ENCODE measurements at places on chromosomes 3 and 15. TPM values are rescaled to one million over a fixed set of nuclear protein-coding genes. Genes with fewer than 3 reads are reported as not detected.
A peak's percentile ranks its signal among the peaks of the same experiment; 100 is the strongest.

GRCh38 chr15:88535100-88535499 lies 11.4 kb downstream of the DET1 start:
- H3K4me3 ChIP-seq = no peak overlapping the region
- DNase-seq = no peak
- peaks cover 46% of the 10 kb centered on the region for H3K36me3 ChIP-seq

DNA sequence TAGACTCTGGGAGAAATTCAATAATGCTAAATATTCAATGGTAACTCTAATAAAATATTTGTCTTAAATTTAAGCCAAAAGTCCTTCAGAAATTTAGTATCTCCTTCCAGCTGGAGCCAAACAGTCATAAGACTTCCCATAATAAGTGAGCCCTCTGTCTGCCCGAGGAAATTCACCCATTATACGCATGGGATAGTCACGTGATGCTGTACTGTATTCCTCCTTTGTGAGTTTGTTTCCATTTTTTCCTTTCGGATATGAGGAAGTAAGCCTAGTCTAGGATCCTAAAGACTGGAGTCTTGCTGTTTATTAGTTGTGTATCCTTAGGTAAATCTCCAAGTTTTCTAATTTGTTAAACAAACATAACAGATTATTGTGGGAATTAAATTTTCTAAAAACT lies 110.4 kb upstream of the PLAAT1 start:
- H3K4me3 ChIP-seq = no peak overlapping the region
- H3K36me3 ChIP-seq = no peaks in the 10 kb centered on the region
- no peak for DNase-seq
- peaks cover 18% of the 10 kb centered on the region for H3K4me1 ChIP-seq
- H3K27ac ChIP-seq = no peak overlapping the region

- H3K36me3 ChIP-seq = no peaks in the 10 kb centered on the region
- no peaks in the 10 kb centered on the region for H3K27me3 ChIP-seq
- no peak for DNase-seq
Observed at GRCh38 chr3:73559749-73560148, 65.0 kb downstream of the PDZRN3 start.

DNA sequence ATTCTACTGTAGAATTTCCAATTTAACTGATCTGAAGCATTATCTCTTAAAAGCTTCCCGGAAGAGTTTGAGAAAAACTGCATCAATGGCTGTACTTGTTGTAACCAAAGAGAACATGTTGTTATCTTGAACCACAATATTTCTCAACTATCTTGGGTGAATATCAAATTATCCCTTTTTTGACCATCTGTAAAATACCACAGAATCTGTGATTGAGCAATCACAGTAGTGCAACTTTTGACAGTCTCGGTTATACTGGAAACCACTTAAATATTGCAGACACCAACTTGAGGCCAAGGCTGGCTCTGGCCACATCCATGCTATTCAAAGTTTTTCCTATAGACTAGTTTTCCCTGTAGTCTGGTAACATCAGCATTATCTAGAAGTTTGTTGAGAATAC lies 842.8 kb upstream of the EPHA6 start:
- H3K4me3 ChIP-seq = no peak overlapping the region
- no peak for DNase-seq
- H3K4me1 ChIP-seq = no peaks in the 10 kb centered on the region

DNA sequence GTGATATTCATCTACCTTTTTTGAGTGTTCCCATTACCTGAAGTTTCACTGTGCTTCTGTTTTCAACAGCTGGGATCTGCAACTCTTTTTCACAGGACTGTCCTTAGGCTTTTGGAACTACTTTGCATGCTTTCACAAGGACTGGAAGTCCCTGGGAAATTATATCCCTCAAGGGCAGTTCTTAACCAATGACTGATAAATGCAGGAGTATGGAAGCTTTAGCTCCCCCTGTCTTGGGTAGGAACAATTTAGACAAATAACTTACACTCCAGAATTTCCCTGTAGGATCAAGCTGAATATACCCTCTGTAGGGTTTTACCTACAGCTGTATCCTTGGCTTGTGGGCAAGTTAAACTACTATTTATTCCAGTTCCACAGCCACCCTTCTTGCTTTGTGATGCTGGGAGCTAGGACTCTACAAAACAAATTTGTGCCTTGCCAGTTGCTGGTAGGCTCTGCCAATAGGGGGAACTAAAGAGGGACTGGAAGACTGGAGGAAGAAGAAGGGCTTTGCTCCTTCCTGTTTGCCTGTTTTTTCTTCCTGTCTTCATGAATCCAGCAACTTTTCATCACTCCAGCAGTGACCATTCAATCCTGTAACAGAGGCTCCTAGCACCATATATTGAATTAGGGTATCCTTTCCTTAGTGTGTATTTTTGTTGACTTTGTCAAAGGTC lies 6.8 kb upstream of the ZNF280D start:
- no peak for DNase-seq
- no peak overlapping the region for H3K4me3 ChIP-seq
- H3K36me3 ChIP-seq = peaks cover 1% of the 10 kb centered on the region
- no peaks in the 10 kb centered on the region for H3K27me3 ChIP-seq
- H3K4me1 ChIP-seq = no peaks in the 10 kb centered on the region

GRCh38 chr15:76298986-76299385 lies 12.3 kb downstream of the ETFA start:
- H3K27me3 ChIP-seq = no peaks in the 10 kb centered on the region
- peak overlapping the region; percentile 44 for H3K27ac ChIP-seq
- no peak overlapping the region for H3K4me3 ChIP-seq

- H3K4me1 ChIP-seq = peaks cover 15% of the 10 kb centered on the region
- H3K27ac ChIP-seq = no peak overlapping the region
- H3K27me3 ChIP-seq = no peaks in the 10 kb centered on the region
- H3K4me3 ChIP-seq = no peak overlapping the region
- DNase-seq = no peak
Observed at GRCh38 chr3:14340960-14341708, 61.3 kb upstream of the SLC6A6 start.

DNA sequence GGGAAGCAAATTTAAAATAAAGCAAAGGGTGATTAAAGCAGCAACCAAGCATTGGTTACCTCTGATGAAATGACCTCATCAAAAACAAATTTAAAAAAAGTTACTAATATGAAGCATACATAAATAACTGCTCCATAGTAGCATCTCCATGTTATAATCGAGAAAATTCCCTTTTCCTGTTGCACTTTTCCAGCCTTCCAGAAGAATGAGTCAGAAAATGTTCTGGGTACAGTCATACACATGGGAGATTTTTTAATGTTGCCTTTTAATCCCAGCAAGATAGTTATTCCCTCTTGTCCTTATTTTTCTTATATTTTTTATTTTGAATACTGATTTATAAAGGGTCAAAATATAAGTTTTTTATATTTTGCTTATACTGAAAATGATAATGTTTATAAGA lies 2.6 kb upstream of the TMCO5A start:
- no peak overlapping the region for H3K27ac ChIP-seq
- H3K36me3 ChIP-seq = no peaks in the 10 kb centered on the region
- no peak for DNase-seq
- H3K27me3 ChIP-seq = peaks cover 4% of the 10 kb centered on the region
- peaks cover 20% of the 10 kb centered on the region for H3K4me1 ChIP-seq

GRCh38 chr3:73530022-73530396 lies 94.7 kb downstream of the PDZRN3 start:
- no peak for DNase-seq
- no peak overlapping the region for H3K4me3 ChIP-seq
- H3K27me3 ChIP-seq = no peaks in the 10 kb centered on the region
- H3K36me3 ChIP-seq = peaks cover 3% of the 10 kb centered on the region
- no peak overlapping the region for H3K27ac ChIP-seq
- H3K4me1 ChIP-seq = peaks cover 17% of the 10 kb centered on the region

GRCh38 chr3:111081008-111081545 lies 9.5 kb downstream of the NECTIN3 start:
- no peaks in the 10 kb centered on the region for H3K27me3 ChIP-seq
- no peaks in the 10 kb centered on the region for H3K36me3 ChIP-seq
- H3K4me1 ChIP-seq = peaks cover 19% of the 10 kb centered on the region
- no peak overlapping the region for H3K4me3 ChIP-seq

GRCh38 chr15:47473832-47474231 lies 243.5 kb upstream of the SEMA6D start:
- no peaks in the 10 kb centered on the region for H3K27me3 ChIP-seq
- peak overlapping the region; percentile 92 for H3K27ac ChIP-seq
- DNase-seq = no peak
- H3K4me3 ChIP-seq = no peak overlapping the region

GRCh38 chr15:98648654-98649471 lies 524 bp downstream of the IGF1R start:
- H3K4me1 ChIP-seq = peaks cover 31% of the 10 kb centered on the region
- peak overlapping the region; percentile 95 for H3K4me3 ChIP-seq
- DNase-seq = peak; percentile 60
- peak overlapping the region; percentile 95 for H3K27ac ChIP-seq

GRCh38 chr3:29050155-29050554 lies 230.7 kb upstream of the RBMS3 start:
- H3K4me3 ChIP-seq = no peak overlapping the region
- H3K27ac ChIP-seq = no peak overlapping the region
- H3K27me3 ChIP-seq = no peaks in the 10 kb centered on the region
- H3K4me1 ChIP-seq = no peaks in the 10 kb centered on the region
- DNase-seq = no peak
- no peaks in the 10 kb centered on the region for H3K36me3 ChIP-seq

GRCh38 chr3:102078854-102079808 lies 229.8 kb downstream of the NFKBIZ start:
- no peaks in the 10 kb centered on the region for H3K36me3 ChIP-seq
- H3K27me3 ChIP-seq = no peaks in the 10 kb centered on the region
- peak overlapping the region; percentile 80 for H3K27ac ChIP-seq
- no peak for DNase-seq
- peaks cover 49% of the 10 kb centered on the region for H3K4me1 ChIP-seq

- H3K4me3 ChIP-seq = no peak overlapping the region
- no peak for DNase-seq
- H3K27me3 ChIP-seq = no peaks in the 10 kb centered on the region
Observed at GRCh38 chr3:177236704-177237103, 39.4 kb upstream of the TBL1XR1 start.

- no peaks in the 10 kb centered on the region for H3K27me3 ChIP-seq
- H3K27ac ChIP-seq = no peak overlapping the region
- DNase-seq = no peak
- H3K36me3 ChIP-seq = no peaks in the 10 kb centered on the region
Observed at GRCh38 chr3:52119826-52120225, 34.4 kb downstream of the POC1A start.

DNA sequence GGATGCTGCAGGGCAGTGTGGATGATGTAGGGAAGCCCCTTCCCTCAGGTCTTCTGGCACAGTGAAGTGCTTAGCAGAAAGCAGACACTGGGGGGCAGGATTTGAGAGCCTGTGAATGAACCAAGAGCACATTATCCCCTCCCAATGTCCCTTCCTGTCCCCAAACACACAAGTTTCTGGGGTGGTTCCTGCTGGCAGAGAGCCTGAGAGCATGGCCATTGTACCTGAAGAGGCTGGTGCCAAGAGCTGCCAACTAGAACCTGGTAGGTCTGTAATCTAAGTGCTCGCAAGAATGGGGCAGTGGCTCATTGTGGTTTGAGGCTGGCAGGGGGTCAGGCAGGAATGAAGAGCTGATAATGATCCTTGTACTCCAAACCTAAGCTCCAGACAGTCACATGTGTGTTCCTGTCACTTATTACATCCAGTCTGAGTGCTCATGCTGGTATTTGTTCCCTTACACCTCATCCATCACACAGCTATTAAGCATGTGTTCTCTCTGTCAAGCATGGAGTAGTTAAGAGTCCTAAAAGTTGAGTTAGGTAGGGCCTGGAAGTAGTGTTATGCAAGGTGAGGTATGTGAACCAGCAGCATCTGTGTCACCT lies 6.7 kb upstream of the CCR1 start:
- H3K27me3 ChIP-seq = peaks cover 13% of the 10 kb centered on the region
- H3K27ac ChIP-seq = no peak overlapping the region
- H3K36me3 ChIP-seq = no peaks in the 10 kb centered on the region
- H3K4me1 ChIP-seq = no peaks in the 10 kb centered on the region
- no peak for DNase-seq

- no peaks in the 10 kb centered on the region for H3K4me1 ChIP-seq
- H3K27ac ChIP-seq = no peak overlapping the region
- no peak overlapping the region for H3K4me3 ChIP-seq
- H3K27me3 ChIP-seq = peaks cover 6% of the 10 kb centered on the region
Observed at GRCh38 chr3:4672725-4673275, 179.7 kb downstream of the ITPR1 start.

DNA sequence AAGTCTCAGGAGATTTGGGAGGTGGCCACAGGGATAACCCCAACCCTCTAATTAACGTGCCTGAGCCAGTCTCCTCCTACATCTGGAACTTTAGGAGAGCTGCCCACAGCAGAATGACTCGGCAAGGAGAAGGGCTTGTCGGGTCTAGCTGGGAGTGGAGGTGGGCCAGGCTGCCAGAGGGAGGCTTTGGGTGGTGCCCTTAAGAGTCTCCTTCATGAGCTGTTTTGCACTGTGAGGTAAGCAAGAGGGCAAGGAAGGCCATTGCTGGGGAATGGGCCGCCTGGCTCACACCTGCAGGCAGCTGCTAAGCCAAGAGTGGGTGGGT lies 3.6 kb upstream of the TNK2 start:
- H3K27me3 ChIP-seq = peaks cover 20% of the 10 kb centered on the region
- H3K27ac ChIP-seq = no peak overlapping the region
- no peak overlapping the region for H3K4me3 ChIP-seq
- no peaks in the 10 kb centered on the region for H3K36me3 ChIP-seq
- no peak for DNase-seq
- peaks cover 39% of the 10 kb centered on the region for H3K4me1 ChIP-seq

The SMCO1 gene
- not detected for total RNA-seq

The PATL2 gene
- total RNA-seq = 1.3 TPM

The ARL6IP5 gene
- 48.9 TPM for total RNA-seq

The PP2D1 gene
- total RNA-seq = not detected

The CILP gene
- 0.95 TPM for total RNA-seq

The DISP2 gene
- total RNA-seq = 0.76 TPM

The ZNF502 gene
- not detected for total RNA-seq
